HAP-1 (cell line): ENCODE measurements at places on chromosomes 12 and 14.
A peak's percentile ranks its signal among the peaks of the same experiment; 100 is the strongest.

- no peak for DNase-seq
These were observed 48.8 kb upstream of the SEL1L start for GRCh38 chr14:81582420-81582819.

DNA sequence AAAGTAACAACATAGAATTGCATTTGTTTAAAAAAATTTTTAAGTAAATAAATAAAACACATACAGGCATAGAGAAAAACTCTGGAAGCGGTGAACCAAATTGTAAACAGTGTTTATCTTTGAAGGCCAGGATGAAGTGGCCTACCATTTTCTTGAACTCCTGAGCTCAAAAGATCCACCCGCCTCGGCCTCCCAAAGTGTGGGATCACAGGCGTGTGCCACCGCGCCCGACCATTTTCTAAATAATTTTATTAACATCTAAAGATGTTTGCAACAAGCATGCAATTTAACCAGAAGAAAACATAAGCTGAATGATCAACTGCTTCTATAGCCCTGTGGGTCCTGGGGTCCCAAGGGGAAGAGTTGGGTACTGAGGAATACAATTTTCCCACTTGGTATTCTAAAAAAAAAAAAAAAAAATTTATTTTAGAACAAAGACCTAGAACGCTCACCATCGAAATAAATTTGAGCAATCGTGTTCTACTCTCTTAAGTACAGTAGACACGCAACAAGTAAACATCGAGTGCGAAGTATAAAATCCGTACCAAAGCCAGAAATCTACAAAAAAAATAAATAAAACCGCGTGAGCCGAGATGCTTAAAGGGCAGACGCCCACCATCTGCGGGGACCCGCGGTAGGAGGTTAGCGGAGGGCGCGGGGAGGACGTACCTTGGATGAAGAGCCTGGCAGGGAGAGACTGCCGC lies 484 bp downstream of the MIS18BP1 start:
- peak; percentile 37 for DNase-seq

GRCh38 chr12:80422550-80422949 lies 21.5 kb upstream of the PTPRQ start:
- DNase-seq = no peak

- DNase-seq = no peak
These were observed 342.3 kb downstream of the ZFP36L1 start for GRCh38 chr14:68450391-68451120.

- DNase-seq = no peak
These were observed 49.6 kb downstream of the RFLNA start for GRCh38 chr12:124344526-124344925.

DNA sequence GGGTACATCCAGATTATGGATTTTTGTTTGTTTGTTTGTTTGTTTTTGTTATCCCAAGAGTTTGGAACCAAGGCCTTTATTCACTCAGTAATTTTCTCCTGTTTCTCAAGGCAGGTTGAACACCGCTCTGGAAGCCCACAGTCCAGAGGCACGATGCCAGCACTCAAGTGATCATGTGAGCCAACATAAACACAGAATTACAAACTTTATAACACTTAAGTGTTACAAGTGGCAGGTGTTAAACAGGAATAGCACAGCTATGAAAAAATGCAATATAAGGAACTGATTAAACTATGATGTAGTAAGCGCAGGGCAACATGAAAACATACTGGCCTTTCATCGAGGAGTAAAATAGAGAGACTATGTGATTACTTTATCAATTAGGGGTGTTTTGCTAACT lies 1885.8 kb upstream of the SEL1L start:
- no peak for DNase-seq

GRCh38 chr14:95460647-95461478 lies 55.6 kb downstream of the SYNE3 start:
- DNase-seq = no peak

GRCh38 chr12:12446786-12447185 lies 89.9 kb downstream of the BORCS5 start:
- no peak for DNase-seq

GRCh38 chr14:79598339-79598738 lies 613.0 kb downstream of the DIO2 start:
- no peak for DNase-seq

- DNase-seq = no peak
These were observed 52.4 kb downstream of the CLMN start for GRCh38 chr14:95267306-95267705.
